ENCODE measurements at places on chromosomes 2 and 18. TPM values are rescaled to one million over a fixed set of nuclear protein-coding genes. Genes with fewer than 3 reads are reported as not detected.

DNA sequence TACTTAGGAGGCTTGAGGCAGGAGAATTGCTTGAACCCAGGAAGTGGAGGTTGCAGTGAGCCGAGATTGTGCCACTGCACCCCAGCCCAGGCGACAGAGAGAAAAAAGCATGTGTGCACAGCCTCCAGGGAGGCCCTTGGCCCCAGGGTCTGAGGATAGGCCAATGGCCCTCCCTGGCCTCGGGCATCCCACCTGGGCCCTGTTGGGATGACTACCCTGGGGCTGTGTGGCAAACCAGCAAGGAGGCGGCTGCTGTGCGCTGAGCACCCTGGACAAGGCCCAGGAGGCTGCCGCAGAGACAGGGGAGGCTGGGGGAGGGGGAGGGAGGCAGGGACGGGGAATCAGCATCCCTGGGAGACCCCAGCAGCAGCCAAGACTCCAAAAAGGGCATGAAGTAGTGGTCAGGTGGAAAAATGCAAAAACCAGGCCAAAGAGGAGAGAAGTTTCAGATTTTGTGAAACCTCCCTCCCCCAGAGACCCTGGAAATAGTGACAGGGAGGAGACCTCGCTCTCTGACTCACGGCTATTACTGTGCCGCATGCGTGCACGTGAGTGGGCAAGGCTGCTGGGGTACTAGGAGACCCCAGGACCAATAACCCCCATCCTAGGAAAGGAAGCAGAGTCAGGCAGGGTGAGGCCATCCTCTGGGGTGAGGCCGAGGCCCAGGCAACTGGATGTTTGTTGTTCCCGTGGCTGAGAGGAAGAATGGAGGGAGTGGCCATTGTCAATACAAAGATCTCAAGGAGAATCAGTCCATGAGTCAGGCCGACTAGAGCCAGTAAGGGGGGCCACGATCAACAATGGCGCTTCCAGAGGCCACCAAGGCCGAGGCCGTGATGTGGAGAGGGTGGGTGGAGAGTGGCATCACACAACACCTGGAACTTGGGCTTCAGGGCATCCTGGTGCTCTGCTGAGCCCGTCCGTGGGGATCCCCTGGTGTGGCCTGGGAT lies 16.0 kb upstream of the B3GNT7 start:
- no peak for DNase-seq

Gene ZNF385B
- total RNA-seq: not detected

DNA sequence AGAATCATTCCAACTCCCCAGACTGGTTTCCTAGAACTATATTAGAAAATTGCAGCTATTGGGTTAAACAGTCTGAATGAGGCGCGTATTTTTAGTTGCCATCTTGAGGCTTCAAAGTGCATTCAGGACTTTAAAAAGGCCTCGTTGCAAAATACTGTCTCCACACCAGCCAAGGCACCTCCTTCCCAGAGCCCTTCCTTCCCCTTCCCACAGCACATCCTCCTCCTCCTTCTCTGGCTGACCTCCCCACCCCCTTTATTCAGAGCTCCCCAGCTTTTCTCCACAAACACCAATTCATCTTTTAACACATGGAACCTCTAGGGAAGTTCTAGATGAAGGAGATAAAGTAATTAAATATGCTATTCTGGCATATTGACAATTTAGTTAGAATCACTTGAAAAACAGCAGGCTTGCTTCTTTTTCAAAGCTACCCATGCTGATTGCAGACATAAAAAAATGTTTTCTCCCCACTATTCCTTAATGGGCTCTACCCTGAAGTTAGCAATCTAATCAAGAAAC lies 90.3 kb downstream of the RTP5 start:
- no peak for DNase-seq

DNA sequence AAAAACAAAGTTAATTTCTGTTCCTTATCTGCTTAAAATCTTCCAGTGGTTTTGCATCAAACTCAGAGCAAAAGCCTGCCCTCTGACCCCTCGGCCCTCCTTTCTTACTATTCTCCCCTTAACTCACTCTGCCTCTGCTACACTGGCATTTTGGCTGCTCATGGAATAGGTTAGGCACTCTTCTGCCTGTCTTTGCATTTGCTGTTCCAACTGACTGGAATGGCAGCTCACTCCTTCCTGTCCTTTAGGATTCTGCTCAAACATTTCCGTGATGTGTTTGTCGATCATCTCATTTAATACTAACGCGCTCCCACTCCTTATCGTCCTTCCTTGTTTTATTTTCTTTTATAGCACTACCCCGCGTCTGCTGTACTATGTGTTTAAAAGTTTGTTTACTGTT lies 815 bp downstream of the CEBPZ start:
- peak; percentile 43 for DNase-seq

DNA sequence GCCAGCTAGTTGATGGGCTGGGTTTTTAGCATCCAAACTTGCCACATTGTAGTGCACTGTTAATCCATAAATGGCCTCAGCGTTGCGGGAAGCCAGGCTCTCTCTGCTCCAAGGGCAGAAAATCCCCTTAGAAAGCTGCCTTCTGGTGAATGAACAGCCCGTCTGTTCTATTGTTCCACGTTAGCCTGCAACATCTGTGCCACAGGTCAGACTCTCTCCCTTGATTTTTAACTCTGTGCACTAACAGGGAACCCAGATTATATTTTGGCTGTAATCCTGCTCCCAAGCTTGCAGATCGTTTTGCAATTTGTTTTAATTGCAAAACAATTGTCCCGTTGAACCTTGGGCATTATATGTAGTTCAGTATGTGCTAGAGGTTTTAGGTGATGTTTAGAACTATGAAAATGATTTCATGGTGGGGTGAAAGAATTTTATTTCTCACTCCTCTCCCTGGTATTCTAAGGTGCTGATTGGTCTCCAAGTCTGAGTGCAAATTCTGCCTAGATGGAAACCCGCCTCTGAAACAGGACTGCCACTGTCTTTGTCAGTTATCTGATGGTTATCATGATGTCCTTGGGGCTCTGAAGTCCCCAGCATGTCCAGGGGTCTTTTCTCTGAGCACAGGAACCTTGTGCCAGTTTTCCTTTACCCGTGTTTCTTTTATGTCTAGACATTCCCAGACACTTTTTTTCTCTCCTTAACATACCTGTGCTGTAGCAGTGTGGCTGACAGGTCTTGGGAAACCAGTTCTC lies 106.6 kb downstream of the MAP4K4 start:
- DNase-seq: peak; percentile 25

Gene CABYR
- 2.5 TPM for total RNA-seq

Gene FLACC1
- total RNA-seq: 2.4 TPM

DNA sequence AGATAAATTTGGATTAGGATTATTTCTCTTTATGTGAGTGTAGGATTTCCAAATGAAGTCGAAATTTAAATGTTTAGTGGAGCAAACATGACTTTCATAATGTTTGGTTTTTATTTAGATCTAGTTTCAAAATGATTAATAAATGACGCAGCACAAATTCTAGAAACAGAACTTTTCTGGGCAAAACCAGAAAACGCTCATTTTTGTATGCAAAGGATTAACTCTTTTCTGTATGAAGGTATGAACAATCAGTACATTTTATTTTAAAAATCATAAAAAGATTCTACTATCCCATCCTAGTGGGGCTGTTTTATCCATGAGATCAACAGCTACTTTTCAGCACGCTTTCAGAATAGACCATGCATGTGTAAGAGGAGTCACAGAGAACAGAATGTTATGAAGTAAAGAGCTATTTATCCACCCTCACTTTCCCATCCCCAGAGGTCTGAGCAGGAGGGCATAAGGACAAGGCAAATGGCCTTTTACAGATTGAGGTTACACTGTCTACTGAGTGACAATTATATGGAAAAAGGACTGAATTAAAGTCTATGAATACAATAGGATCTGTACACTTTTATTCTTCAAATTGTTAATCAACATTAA lies 270.8 kb downstream of the ZEB2 start:
- DNase-seq: no peak

Gene LOXHD1
- total RNA-seq: not detected

DNA sequence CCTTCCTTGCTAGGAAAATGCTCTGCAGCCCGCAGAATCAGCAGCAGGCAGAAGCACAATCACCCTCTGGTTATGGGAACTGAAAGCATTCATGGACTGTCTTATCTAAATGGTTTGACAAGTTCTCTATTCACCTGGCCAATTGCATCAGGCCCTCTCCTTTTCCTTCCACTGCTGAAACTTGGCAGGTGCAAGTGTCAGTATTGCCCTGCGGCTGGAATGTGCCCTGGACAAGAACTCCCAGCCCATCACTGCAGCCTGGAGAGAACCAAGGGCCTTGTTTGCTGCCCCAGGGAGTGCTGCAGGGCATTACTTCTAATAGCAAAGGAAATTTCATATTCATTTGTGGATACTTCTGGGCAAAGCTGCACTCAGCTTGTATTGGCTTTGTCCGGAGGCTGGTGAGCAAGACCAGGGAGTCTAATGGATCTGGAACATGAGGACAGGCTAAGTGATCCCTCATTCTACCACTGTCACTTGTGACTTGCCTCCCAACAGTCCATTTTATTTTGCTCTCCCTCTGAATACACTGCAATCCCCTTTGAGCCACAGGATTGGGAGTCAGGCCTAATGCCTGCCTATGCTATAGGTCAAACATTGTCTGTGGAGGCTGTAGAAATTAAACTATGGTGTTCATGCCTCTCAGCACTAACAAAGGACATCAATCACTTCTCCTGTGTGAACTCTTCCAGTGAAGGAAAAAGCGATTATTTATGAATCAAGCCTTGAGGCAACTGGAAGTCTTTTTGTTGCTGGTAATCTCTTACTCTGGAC lies 116.9 kb downstream of the LYPD6B start:
- DNase-seq: no peak

- no peak for DNase-seq
Measured at GRCh38 chr2:236252602-236253001, 11.6 kb downstream of the ASB18 start.

DNA sequence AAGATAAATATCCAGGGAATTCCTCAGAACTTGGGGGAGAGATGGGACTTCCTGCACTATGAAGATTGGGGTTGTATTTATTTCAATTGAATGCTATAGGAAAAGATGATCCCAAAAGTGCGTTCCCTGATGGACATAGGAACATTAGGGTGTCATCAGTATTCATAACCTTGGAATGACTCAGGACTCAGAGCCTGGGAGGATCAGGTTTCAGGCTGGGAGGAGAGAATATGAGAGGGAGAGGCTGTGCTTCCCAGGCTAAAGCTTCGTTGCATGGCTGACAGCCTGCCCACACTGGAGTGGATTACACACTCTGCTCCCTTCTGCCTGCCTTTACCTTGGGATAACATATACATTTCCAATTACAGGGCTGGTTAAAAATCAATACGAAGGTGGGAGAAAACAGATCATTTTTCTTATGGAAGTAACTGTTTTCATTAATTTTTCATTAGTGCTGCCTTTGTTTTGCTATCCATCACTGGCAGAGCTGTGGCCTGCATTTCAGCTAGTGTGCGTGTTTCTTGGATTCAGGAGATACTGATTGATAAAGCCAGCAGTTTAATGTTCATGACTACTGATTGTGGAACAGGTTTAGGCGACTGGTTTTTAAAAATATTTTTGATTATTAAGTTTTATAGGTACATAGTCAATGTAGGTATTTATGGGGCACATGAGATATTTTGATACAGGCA lies 118.7 kb downstream of the KCTD1 start:
- peak; percentile 17 for DNase-seq

DNA sequence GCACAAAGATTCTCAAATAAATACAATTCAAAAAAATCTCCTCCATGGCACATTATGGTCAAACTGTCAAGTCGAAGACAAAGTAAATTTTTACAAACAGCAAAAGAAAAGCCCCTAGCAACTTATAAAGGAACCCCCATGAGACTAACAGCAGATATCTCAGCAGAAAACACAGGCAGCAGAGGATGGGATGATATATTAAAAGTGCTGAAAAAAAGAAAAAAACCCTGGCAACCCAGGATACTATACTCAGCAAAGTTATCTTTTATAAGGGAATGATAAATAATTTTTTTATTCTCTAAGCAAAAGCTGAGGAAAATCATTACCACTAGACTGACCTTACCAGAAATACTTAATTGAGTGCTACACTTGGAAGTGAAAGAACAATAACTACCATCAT lies 326.4 kb downstream of the CYRIA start:
- DNase-seq: no peak

Gene GCKR
- total RNA-seq: not detected

Gene PSMA8
- not detected for total RNA-seq

Gene IL18R1
- total RNA-seq: 0.37 TPM

DNA sequence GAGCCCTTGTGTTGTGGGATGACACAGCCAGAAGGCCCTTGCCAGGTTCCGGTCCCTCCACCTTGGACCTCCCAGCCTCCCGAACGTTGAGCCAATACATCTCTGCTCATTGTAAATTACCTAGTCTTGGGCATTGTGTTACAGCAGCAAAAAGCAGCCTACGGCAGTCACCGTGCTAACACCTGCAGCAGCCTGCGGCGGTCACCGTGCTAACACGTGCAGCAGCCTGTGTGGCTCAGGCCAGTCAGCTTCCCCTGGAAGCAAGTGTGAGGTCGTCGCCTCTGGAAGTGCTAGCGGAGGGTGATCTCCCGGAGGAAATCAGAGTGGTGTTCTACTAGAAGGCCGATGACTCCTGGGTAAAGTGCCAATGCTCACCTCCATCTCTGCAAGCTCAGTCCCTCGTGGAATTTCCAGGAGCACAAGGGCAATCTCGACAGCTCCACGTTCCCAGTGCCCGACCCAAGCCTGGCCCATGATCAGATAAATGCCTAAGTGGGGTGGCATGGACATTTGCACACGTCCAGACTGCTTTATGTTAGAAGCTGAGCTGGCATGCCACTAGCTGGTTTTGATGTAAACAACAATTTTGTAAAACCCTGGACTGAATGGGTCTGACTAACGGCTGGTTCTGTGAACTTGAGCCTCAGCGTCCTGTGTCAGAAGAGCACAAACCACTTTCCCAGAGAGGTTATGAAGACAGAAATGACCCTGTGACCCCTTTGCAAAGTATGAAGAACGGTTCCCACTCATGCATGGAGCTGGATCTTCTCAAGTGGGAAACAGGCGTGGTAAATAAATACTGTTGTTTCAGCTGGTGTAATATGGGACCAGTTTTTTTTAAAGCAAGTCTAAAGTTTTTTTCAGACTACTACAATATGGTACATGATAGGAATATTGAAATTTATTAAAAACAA lies 11.4 kb upstream of the CNDP1 start:
- no peak for DNase-seq

DNA sequence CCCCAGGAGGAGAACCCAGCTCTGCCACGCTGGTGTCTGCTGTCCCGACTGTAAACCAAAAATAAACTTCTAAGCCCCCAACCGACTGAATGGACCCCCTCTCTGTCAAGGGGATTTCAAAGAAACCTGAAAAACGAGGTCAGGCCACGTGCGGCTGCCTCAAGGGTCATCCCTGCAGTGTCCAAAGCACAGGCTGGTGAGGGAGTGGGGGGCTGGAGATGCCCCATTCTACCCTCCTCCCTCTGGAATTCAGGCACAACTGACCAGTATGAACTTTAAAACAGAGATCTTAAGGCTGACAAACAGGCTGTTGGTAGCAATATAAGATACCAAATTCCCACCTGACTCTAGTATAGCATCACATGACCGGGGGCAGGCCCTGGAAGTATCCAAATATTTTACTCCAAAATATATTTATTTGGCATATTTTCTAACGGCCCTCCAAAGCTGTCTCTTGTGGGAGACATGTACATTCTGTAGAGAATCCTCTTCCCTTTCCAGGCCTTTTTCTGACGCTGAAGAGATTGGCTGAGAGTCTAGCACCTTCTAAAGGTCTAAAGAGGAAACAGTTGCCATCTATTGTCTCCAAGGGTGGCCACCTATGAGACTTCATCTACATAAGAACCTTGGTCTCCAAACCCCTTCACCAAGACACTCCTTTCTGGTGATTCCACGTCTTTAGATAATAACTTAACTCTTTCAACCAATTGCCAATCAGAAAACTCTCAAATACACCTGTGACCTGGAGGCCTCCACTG lies 40.4 kb upstream of the CTDP1 start:
- DNase-seq: no peak

Measured in SK-MEL-5 (cell line).